ENCODE measurements at places on chromosomes 3 and 15.

DNA sequence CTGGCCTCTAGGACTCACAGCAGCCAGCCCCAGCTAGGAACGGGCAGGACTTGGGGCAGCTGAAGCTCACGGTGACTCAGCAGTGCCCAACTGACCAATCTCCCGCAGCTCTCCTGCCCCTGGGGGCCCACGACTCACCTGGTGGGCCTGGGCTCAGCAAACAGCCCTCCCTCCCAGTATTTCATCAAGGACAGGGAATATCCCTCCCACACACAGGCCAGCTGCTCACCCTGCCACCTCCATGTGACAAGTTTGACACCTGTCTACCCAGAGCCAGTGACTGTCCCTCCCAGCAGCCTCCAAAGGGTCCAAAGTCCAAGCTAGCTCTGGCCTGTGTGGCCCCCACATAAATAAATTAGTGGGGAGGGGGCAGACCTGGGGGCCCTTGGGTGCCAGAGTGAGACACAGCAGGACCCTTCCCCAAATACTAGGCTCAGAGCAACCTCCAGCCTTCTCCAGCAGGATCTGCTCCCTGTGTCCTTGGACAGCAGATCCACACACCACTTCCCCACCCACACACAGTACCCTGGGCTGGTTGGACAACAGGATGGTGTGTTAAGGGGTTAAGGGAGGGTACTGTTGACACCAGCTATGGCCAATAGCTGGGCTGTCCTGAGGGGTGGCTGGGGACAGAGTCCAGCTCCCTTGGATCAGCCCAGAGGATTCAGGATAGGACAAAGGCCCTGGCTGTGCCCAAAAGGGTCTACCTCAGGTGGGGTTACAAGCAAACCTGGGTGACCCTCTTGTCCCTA, 4.3 kb downstream of the GNAT1 start:
- no peak for DNase-seq

GRCh38 chr3:39279745-39280517, at the start of gene CX3CR1:
Gene CX3CR1, minus strand, starts transcription at chr3:39280036. Its CDS starts 13,527 bp downstream, at chr3:39266509.
- no peak for DNase-seq

- no peak for DNase-seq
These were observed 219.9 kb downstream of the NLGN1 start for GRCh38 chr3:173617490-173617889.

- peak; percentile 3 for DNase-seq
These were observed 30.2 kb upstream of the ZNF609 start for GRCh38 chr15:64430000-64430735.

DNA sequence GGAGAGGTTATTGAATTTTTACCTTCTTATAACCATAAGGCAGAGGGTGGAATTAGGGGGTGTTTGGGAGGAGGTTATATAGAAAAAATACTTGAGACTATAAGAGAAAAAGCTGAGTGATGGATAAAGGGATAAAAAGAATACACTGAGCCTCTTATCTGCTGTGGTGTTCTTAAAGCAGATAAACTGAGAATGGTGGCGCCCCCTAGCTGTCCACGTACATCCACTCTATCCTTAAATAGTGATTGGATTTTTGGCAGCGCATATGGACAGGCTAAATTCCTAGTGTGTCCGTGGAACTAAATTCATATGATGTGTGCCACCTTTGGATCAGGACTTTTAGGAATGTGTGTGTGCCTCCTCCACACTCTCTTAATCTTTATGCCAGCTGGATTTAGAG, 121.1 kb downstream of the OXSM start:
- peak; percentile 3 for DNase-seq

GRCh38 chr15:65795663-65796216, 3.6 kb upstream of the DENND4A start:
- DNase-seq: no peak

DNA sequence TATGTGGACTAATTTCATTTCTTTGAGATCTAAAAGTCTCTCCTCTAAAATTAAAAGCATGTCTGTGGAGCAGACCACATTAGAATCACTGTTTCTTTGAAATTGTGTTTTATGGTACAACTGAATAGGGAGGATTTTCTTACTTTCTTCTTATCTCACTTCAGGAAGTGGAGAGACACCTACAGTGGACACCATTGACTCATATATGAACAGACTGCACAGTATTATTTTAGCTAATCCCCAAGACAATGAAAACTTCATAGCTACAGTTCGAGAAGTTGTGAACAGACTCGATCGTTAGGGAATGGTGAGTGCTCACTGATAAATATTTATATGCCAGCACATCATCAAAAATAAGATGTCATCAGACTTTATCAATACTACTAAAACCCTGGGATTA, 58.3 kb downstream of the HMG20A start:
- no peak for DNase-seq

GRCh38 chr15:57505056-57505715, 86.5 kb upstream of the MYZAP start:
- no peak for DNase-seq

DNA sequence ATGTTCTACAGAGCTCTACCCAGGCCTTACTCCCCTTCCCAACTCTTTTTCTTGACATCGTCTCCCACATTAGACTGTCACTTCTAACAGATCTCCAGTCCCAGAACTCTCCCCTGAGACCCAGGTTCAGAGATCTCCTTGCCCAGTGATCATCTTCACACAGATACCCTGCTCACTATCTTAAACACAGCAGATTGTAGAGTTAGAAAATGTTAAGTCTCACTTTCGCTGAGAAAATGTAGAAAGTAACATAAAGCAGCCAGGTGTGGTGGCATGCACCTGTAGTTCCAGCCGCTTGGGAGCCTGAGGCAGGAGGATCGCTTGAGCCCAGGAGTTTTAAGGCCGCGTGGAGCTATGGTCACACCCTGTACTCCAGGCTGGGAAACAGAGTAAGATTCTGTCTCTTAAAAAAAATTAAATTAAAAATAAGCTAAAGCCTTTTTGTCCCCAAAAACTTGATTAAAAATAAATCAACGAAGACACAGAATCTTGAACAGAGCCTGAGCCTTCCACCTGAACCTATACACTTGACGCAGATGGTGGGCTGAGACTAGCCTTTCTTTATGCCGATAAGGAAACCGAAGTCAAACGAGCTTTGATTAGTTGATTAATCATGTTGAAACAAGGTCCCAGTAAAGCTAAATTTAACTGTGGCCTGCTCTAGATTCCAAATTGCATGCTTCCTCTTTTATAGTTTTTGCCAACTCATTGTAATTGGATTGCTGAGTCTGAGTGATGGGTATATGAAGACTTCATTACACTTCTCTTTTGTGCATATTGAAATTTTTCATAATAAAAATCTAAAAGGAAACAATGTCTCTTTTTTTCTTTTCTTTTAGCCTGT, 31.3 kb upstream of the BLM start:
- DNase-seq: no peak
